ENCODE measurements at places on chromosomes 1 and 21.

- DNase-seq = no peak
Measured at GRCh38 chr1:37915476-37916093, 31.3 kb downstream of the INPP5B start.

DNA sequence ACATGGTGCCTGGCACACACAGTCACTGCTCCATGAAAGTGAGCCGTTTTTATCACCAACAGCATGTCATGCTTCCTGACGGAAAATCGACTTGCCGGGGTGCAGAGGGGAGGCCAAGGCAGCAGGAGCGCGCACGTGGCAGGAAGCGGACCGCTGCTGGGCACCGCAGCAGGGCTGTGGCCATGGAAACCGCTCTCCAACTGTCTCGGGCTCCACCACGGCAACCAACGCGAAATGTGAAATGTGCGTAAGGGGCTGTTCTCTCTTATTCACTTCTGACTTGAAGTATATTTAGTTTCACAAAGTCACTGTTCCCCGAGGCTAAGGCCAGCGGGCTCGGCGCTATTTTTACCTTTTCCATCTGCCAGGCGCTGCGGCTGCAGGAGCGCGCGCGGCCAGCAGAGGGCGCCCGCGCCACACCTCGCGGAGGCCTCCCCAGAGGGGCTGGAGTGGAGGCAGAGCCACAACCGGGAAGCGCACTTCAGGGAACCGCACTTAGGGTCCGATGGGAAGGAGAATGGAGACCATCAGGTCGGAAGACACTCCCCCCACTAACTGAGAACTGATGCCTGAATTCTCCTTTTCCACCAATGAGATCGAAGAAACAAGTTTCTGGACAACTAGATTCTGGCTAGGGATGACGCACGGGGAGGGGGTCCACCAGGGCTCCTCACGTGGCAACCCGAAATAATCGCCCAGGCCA lies 19.7 kb downstream of the RCC2 start:
- DNase-seq = peak; percentile 88

DNA sequence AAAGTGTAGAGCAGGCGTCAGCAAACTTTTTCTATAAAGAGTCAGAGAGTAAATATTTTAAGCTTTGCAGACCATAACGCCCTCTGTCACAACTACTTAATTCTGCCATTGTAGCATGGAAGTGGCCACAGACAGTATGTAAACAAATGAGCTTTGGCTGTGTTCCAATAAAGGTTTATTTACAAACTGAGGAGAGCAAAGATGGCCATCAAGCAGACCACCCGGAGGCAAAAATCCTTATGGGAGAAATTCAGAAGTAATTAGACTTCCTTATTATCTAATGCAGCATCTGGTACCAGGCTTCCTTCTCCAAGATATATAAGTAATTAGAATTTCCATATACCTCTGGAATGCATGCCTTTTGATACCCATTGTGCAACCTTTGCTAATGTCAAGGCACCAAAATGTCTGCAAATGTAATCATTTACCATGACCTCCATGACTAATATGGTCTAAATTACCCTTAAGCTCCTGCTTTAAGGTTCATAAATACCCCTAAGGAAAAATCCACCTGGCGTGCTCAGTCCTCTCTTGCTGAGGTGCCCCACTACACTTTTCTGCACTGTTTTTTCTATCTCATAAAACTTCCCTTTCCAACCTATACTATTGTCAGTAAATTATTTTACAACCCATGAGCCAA lies 377.8 kb downstream of the MATN1 start:
- DNase-seq = no peak

DNA sequence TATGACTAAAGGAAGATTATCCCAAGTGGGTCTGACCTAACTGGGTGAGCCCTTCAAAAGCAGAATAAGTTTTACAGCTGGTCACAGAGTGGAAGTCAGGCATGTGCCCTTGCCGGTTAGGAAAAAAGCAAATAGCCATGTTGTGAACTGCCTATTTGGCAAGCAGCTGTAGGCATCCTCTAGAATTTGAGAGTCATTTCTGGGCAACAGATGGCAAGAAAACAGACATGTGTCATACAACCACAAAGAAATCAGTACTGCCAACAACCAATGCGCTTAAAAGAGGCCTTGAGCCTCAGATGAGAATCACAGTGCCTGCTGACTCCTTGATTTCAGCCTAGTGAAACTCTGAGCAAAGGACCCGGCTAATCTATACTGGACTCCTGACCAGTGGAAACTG lies 26.8 kb downstream of the LRRC53 start:
- no peak for DNase-seq

GRCh38 chr1:218365226-218365999 lies 20.3 kb downstream of the TGFB2 start:
- DNase-seq = no peak

GRCh38 chr1:72693376-72693775 lies 411.0 kb upstream of the NEGR1 start:
- DNase-seq = no peak

GRCh38 chr1:179826626-179827280 lies 50.9 kb downstream of the TOR1AIP2 start:
- no peak for DNase-seq

GRCh38 chr21:36966821-36967768 lies 626 bp upstream of the HLCS start:
- peak; percentile 53 for DNase-seq

- no peak for DNase-seq
Measured at GRCh38 chr1:184649451-184649888, 105.2 kb downstream of the EDEM3 start.

- no peak for DNase-seq
Measured at GRCh38 chr1:245301921-245302320, 147.1 kb downstream of the KIF26B start.

DNA sequence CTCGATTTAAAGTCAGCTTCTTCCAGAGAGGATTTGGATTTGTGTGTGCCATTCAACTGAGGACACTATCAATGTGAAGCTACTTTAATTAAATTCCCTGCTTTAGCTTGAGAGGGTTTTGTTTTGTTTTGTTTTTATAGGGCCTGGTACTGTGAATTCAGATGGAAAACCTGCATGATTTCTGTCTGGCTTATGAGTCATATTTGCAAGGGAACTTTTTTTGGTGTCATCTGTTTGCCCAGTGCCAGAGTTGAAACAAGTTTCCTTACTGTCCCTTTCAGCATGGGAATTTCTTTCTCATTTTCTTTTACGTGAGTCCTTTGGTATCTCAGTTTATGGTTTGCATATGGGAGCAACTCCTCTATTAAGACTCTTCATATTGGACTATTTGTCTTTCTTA lies 194.6 kb downstream of the GREM2 start:
- no peak for DNase-seq

DNA sequence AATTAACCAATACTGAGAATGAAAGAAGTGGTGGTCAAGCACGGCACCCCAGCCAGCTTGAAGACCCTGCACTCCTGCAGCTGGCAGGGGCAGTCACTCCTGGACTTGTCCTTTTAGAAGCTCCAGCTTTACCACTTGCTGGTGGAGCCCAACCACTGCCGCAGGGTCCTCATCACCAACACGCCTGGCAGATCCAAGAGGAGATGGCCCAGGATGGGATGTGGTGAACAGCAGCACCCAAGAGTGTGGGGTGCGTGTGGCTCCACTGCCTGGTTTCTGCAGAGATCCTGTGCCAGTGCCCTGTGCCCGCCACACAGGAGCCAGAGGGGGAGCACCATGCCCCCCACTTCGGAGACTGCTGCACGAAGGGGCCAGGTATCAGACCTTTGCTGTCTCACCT lies 13.5 kb downstream of the CR1L start:
- no peak for DNase-seq

DNA sequence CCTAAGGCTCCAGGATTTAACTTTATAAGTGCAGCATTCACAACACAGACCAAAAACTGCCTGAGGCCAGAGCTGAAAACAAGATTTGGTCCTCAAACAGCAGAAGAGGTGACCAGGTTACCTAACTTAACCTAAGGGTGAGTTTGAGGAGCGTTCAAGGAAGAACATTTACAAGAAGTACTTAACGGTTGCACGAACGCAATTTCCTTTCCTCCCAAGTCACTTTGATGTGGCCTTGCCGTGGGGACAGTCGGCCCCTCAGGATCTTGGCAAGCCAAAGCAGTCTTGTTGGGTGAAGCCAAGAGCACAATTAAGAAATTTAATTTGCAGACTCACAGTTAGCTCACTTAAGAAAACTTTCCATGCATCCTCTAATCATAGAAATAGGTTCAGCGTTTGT lies 202.6 kb upstream of the COA6 start:
- no peak for DNase-seq

GRCh38 chr1:212070720-212071302 lies 35.3 kb downstream of the DTL start:
- no peak for DNase-seq

- DNase-seq = no peak
Measured at GRCh38 chr1:217472915-217473314, 158.0 kb downstream of the GPATCH2 start.

DNA sequence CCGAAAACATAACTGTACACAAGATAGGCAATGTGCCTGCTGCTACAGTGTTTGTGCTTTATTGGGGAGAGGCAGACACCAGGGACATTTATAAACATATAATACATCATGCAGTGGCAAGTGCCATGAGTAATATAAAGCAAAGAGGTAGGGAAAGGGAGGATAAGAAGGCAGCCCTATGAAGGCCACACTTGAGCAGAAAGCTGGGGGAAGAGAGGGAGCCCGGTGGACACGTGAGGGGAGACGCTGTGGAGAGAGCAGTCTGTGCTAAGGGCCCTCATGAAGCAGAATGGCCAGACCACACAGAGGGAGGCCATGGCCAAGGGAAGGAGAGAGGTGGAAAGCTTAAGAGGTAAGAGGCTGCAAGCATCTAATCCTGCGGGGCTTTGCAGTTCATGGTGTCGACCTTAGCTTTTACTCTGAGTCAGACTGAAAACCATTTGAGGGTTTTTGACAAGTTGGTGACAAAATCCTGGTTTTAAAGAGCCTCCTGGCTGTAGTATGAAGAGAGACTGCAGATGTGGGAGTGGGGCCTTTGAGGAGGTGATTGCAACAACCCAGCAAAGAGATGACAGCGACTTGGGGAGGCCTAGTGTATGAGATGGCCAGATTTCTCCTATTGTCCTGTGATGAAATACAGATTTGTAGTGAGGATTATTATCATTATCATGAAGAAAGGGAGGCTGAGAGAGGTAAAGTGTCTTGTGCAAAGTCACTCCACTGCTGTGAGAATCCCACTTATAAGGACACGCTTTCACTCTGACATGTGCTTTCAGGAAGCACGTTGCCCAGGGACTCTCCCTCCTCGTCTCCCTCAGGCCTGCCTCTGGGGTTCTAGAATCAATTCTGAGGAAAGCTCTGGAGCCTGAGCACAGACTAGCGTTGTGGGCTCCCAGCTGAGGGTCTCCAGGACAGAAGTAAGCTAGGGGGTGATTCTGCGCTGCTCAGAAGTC lies 192.9 kb downstream of the RHOU start:
- no peak for DNase-seq

- no peak for DNase-seq
Measured at GRCh38 chr1:171460018-171460620, 25.2 kb upstream of the PRRC2C start.

DNA sequence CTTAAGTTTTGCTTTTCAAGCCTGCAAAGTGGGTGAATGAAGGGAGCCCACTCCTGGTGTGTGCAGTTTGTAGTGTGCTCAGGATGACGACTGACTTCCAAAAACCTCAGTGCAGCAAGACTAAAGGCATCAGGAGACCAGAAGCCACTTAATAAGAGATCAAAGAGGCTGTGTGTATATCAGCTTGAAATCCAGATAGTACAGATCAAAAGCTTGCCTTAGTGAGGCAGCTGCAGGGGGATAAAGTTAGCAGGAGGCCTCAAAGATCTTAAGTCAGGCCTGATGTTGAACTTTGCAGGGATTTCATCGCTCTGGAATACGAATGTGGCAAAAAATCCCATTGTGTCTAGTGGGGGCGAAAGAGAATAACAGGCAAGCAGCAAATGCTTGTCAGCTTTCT lies 99.8 kb downstream of the PATJ start:
- no peak for DNase-seq

- DNase-seq = peak; percentile 67
Measured at GRCh38 chr1:2019571-2020309, 595 bp downstream of the GABRD start.

GRCh38 chr1:7971024-7971423 lies 9.5 kb downstream of the PARK7 start:
- no peak for DNase-seq

GRCh38 chr1:223266632-223267172 lies 97.3 kb downstream of the SUSD4 start:
- DNase-seq = no peak

- DNase-seq = no peak
Measured at GRCh38 chr1:198560161-198560560, 19.7 kb upstream of the ATP6V1G3 start.

- DNase-seq = no peak
Measured at GRCh38 chr1:55585402-55585792, 370.2 kb upstream of the USP24 start.

GRCh38 chr1:246566128-246566812 lies at the start of the genes CNST and TFB2M:
Gene CNST (plus strand): TSS chr1:246566456. CDS start chr1:246591563, 25,107 bp downstream.
Gene TFB2M (minus strand): TSS chr1:246566261. CDS start chr1:246566138, 123 bp downstream.
- peak; percentile 97 for DNase-seq

DNA sequence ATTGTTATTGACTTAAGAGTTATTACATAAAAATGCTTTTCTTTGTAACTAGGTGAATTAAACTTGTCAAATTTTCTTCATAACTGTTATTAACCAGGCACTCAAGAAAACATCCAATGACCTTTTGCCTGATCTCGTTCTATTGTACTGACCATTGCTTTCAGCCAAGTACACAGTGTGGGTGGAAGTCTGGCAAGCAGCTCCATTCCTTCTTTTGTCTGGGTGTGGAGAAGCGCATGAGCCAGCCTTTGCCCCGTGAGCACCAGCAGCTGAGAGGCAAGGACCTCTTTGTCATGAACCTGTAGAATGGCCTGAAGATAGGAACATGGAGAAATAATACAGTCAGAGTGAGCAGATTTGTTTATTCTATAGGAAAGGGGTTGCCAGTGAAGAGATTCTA lies 57.5 kb downstream of the IARS2 start:
- DNase-seq = no peak

- no peak for DNase-seq
Measured at GRCh38 chr1:20322081-20322824, 31.6 kb downstream of the VWA5B1 start.

All from WTC11 (cell line).